ENCODE measurements at places on chromosomes 3 and 15.

DNA sequence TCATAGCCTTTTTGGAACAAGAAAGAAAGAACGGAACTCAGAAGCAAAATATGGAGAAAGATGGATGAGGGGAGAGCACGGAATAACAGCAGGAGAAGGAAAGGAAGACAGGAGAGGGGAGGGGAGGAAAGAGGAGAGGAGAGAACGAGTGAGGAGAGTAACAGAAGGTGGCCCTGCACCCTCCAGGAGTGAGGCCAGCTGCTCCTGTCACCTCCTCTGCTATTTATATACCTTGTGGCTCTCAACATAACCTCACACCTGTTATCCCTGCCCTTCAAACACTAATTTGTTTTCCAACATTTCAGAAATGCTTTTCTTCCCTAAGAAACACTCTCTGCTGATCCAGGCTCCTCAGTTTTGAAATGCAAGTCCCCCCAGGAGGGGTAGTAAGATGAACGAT is 53.4 kb upstream of the ATP2B2 start:
- no peak for DNase-seq

GRCh38 chr15:25711164-25711563 is 152.0 kb downstream of the ATP10A start:
- no peak for DNase-seq

DNA sequence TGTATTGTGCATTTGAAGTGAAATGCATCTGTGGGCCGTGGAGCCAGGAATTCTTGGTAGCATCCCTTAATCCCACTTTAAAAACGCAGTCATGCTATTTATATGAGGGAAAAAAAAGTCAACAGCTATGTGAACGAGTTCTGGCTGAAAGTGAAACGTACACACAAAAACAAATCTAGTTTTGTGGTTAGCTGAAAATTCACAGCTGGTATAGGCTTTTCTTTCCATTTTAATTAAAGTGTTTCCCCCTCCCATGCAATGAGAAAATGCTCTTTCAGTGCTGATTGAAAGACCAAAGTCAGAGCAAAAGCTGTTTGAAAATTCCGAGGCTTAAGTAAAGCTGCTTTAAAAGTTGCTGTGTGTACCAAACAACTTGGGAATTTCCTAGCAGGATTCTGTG is 297.4 kb downstream of the PLCL2 start:
- DNase-seq, result no peak

DNA sequence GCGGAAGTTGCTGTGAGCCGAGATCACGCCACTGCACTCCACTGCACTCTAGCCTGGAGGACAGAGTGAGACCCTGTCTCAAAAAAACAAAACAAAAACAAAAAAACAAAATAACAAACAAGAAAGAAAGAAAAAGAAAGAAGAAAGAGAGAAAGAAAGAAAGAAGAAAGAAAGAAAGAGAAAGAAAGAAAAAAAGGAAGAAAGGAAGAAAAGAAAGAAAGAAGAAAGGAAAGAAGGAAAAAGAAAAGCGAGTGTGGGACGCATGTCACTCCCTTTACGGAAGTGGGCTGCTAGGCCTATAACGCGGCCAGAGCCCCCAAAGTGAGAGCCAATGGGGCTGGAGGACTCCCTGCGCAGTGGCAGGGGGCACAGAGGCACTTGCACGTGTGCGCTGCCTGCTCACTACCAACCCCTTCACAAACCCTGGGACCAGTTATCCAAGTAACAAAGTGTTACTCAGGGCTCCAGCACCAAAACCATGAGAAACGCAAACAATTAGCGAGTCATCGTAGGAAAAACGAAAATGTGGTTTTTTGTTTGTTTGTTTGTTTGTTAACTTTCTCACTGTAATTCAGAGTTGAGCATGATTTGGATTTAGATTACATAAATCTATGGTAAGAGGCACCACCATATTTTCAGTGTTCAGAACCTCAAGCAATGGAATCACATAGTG is 40.8 kb upstream of the ATP1B3 start:
- no peak for DNase-seq

GRCh38 chr3:11910971-11911531 is 64.4 kb upstream of the TAMM41 start:
- no peak for DNase-seq
